ENCODE measurements at places on chromosomes 7 and 10.

DNA sequence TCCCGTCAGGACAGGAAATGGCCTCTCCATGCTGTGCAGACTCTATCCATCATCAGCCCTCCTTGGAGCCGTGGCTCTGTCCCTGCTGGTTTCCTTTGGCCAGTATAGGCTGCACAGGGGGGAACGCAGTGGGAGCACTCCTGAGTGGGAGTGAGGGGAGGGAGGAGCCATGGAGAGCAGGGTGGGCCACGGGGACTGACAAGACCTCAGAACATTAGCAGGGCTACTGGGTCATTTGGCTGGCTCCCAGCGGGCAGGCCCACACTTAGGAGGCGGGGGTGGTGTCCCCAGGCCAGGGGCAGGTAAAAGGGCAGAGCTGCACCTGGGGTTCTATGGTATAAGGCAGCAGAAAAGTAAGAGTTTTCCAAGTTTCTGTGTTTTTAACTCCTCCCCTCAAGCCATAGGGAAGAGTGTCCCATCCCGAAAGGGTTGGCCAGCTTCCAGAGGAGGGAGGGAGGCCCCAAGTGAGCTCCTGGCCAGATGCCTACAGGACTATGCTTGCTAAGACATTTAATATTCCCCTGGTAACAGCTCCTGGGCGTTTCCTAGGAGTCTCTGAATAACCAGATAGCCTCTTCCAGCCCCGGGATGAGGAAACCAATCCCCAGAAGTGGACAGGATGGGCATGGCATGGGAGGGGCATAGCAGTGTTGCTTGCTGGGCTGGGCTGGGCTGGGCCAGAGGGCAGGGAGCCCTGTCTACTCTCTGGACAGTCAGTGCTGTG, 5.5 kb upstream of the OPN4 start:
- DNase-seq: no peak

GRCh38 chr7:100835903-100836811, 8.8 kb upstream of the EPHB4 start:
- no peak for DNase-seq

GRCh38 chr7:155020996-155021395, 18.1 kb upstream of the PAXIP1 start:
- DNase-seq: no peak

DNA sequence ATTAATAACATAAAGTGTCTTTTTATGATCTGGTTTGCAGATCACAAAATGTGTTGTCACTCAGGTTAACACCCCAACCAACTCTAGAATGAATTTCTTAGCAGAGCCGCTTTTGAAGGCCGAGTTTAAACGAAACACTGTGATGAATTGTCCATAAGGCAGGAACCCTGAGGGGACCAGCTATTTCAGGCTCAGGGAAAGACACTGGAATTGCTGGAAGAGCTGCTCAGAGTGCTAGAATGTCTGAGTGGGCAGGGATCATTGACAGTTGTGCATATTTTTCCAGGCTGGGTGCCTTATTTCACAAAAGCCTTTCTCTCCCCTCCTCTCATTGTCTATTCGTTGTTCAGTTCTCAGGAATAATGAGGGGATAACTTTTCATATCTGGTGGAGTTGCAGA, 68.7 kb upstream of the PRKG1 start:
- DNase-seq: no peak

DNA sequence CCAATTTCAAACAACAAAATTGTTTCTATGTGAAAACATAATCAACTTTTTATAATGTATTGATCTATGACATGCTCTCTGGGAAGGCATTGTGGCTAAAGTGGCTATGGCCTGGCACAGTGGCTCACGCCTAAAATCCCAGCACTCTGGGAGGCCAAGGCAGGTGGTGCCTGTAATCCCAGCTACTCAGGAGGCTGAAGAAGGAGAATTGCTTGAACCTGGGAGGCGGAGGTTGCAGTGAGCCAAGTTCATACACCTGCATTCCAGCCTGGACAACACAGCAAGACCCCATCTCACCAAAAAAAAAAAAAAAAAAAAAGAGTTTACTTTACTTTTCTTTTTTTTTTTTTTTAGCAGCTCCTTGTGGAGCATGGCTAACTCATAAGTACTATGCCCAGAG, 38.9 kb upstream of the CPN1 start:
- no peak for DNase-seq

DNA sequence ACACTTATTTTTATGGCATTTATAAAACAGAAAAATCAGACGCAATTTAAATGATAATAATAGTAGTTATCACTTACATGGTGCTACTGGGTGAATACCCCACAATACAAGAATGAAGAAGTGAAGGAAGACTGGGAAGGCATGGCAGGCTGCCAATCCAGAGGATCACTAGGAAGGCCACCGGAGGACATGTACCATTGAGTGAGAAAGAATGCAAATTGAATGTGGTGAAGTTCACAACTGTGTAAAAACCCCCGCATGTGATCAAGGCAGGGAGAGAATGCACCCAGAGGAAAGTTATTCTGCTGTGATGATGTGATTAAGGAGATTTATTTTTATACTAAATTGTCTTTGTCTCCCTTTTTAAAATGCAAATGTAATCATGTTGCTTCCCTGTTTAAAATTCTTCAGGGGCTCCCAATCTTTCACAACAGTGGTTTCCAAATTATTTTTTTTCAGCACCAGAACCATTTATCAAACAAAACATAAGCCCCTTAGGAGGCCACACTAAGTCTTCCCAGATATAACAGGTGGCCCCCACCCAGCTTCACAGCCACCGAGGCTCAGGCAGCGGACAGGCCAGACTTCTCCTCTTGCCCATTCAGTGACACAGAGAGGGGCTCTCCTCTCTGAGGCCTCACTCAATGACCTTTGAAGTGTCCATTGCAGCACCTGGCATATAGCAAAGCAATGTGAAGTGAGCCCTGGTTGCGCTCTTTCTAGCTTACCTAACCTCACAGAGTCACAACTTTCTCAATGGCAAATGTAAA, 59.6 kb downstream of the FRMPD2 start:
- DNase-seq: no peak

DNA sequence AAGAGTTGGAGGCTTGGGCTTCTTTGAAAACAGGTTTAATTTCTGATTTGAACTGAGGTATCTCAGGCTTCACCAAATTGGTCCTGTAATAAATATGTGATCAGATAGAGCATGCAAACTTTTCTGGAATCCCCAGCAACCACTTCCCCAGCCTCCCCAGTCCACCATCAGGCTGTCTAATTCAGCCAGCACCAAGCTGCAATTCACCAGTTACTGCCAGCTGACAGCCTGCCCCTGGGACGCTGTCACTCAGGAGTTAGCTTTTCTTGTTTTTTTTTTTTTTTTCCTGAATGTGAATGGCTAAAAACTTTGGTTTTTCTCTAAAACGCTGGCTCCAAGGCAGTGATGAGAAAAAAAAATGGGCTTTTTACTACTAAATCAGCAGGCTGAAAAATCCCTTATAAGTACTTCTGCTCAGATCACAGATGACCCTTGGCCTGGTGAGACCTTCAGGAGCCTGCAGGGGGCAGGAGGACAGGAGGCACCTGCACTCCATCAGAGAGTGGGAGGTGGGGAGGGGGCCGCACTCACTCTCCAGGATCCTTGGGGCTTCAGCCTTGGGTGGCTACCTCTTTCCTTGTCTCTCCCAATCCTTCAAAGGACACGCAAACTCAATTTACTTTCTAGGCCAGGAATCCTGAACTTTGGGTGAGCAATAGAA, 349.4 kb downstream of the GATA3 start:
- DNase-seq: no peak

DNA sequence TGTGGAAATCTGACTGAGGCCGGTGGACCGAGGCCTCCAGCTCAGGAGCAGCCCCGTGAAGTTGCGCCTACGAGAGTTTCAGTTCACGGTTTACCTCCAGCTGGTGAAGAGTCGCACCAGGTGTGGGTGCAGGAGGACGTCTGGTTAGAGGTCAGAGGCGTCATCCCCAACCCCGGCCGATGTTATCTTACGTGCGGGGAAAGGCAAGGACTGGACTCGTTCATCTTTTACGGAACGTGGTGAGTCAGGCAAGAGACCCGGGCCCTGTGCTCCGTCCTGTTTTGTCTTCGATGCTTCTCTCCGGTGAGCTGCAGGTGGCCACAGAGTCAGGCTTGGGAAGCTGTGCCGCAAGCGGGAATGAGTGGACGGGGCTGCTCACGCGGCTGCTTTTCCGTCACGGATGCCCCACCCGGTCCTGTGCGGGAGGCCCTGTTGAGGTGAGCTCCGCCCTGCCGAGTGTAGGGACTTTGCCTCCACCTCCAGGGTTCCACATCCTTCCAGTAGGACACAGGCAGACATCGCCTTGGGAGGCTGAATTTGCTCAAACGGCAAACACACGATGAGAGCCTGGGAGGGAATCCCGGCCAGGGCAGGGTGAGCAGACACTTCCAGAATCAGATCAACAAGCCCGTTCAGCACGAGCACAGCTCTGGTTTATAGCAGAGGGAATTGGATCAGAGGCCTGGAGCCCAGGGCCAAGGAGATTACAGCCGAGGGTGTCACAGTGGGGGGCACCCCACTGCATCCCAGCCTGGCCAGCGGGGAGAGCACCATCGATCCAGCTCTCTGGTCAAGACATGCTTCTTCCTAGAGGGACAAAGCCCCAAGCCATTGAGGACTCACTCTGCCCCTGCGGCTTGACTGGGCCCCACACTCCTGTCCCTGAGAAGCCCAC, 50.1 kb upstream of the INPP5A start:
- no peak for DNase-seq

DNA sequence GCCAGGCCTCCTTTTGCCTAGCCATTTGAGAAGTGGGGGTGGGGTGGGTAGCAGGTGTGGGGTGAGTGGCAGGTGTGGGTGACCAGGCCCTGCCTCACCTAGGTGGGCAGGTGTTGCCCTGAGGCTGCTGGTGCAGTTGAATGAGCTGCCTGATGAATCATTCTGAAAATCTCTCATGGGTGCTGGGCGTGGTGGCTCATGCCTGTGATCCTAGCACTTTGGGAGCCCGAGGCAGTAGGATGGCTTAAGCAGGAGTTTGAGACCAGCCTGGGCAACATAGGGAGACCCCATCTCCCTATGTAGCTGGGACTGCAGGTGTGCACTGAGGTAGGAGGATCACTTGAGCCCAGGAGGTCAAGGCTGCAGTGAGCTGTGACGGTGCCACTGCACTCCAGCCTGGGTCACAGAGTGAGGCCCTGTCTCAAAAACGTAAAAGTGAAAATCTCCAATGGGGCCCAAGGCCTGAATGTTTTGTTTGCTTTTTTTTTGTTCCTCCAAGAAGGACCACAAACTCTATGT, 17.7 kb downstream of the TSPAN14 start:
- DNase-seq: no peak
